ENCODE measurements at places on chromosomes 3 and 15.

- peak; percentile 73 for DNase-seq
Observed at GRCh38 chr3:71657831-71658530, 67.2 kb downstream of the EIF4E3 start.

DNA sequence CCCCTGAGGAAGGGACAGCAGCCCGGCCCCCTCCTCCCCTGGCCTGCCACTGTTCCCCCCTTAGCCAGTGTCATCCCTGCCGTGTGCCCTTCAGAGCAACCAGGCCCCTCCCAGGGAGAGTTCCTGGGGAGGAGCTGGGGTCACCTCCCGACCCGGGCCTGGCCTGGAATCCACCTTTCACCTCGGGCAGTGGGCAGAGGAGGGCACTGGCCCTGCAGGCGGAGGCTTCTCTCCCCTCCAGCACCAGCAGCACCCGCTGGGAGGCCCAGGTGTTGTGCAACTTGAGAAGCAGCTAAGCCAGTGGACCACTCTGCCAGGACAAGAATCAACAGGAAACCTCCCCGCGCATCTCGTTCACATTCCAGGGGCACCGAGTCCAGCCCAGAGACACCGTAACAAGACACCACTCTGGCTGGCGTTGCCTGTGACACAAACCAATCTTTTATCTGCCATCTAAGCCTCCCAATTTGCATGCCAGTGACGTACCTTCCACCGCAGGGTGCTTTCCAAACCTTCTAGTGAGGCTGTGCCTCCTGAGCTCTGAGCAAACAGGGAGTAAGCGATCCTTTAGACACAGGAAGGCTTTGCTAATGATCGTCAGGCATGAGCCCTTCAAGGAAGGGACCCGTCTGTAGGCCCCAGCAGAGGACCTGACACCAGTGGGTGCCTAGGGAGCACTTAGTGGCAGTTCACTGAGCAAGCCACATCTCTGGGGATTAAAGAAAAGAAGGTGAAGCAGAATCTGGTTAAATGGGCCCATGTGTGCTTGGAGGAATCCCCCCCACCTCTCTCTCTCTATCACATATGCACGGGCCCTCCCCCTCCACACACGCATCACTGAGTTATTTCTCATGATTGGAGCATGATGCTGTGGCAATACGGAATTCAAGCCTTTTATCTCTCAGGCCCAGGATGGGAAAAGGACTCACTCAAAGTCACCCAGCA is 98.9 kb upstream of the TLE3 start:
- peak; percentile 41 for DNase-seq

GRCh38 chr3:195065142-195065863 is 205.7 kb downstream of the XXYLT1 start:
- peak; percentile 38 for DNase-seq

GRCh38 chr3:10957976-10958749 is 34.4 kb upstream of the SLC6A1 start:
- no peak for DNase-seq

DNA sequence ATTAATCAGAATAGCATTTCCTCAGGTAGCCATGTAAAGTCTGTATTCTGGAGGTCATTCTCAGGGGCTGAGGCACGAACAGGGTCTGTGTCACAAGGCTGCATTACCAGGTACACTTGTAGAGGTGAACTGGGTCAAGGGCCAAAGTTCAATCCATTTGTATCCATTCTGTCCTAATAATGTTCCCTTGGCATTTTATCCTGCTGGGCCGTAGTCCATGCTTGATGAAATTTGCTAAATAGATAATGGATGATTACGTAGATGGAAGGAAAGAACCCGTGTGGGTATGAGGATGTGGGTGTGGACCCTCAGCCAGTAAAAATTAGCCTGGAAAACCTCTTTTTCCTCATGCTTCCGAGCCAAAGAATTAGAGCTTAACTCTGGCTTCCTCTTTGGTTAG is 785.9 kb downstream of the GRM7 start:
- no peak for DNase-seq

GRCh38 chr15:94722024-94722636 is 490.8 kb downstream of the MCTP2 start:
- no peak for DNase-seq

DNA sequence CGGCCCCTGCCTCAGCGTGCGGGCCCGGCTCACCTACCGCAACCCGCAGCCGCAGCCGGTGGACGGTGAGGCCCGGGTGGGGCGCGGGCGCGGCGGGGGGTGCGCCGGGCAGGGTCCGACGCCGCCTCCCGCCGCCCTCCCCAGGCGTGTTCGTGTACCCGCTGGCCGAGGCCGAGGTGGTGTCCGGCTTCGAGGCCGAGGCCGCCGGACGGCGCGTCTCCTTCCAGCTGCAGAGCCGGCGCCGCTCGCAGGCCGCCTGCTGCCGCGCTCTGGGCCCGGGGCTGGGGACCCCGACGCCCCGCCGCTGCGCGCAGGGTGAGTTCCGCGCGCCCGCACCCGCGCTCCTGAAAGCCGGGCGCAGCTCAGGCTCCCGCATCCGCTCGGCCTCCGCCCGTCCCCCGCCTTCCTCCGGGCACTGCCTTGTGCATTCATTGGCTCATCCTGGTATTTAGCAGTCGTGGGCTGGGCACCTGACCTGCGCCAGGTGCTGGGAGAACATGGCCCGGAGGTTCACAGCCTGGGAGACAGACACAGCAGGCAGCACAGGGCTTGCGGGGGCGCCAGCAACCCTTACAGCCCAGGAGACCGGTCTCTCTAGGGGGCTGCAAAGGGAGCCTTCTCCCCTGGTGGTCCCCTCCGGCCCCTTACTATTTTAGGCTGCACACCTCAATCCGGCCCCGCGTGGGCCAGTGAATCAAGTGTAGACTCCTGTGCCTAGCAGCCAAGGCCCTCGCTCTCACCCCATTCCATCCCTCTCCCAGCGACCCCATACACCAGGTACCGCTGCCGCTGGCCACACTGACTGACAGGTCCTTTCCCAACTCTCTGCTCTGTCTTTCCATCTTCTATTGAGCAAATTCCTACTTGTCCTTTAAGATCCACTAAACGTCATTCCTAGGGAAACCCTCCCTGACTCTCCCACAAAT is 1.5 kb downstream of the VWA5B2 start:
- peak; percentile 88 for DNase-seq

DNA sequence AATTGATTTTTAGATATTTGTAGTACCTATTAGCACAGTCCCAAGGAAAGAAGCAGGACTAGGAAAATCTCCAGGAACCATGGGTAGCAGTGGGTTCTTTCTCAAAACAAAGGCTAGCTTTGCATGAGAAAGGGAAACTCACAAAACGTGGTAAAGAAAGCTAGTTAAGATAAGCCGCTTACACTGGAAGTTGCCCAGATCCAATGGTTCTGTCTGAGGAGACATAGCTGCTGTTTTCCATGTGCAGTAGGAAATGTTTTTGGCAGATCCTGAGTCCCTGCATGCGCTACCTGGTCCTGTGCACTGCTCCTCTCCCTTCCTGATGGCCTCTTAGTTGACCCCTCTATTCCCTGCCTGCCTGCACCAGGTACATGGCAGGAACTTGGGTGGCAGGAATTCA is 60.4 kb downstream of the TFG start:
- DNase-seq, result no peak

- peak; percentile 99 for DNase-seq
Observed at GRCh38 chr15:90221246-90221900, 12.4 kb downstream of the CIB1 start.

DNA sequence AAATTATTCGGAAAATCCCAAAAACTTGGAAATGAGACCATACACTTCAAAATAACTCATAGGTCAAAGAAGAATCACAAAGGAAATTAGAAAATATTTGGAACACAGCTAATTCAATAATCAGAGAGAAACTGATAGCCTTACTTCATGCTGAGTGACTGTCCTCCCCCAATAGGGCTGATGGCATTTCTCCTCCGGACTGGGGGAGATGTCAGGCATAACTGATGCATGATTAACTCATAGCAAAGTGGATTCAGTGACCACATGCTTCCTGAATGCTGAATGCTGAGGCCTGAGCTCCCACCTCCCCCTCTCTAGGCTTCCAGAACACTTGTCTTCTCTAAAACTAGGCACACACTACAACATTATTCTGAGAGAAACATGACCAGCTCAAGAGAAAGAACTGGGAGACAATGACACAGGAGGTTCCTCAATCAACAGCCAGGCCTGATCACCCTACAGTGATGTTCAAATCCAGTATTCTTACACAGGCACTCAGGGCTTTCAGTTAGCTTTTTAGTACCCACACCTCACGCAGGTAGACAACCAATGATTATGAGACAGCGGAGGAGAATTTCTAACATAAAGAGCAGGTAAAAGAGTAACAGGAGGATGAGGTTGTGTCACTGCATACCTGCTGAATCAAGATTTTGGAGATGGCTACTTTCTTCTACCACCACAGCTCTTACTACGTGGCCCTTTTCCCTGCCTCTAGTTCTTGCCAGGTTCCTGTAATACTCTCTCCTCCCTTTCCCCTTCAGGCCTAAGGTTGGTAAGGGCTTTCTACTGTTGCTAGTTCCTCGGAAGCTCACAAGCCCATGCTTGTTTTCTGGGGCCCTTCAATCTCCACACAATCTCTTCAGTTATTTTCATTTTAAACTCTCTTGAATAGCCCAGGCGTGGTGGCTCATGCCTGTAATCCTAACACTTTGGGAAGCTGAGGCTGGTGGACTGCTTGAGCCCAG is 96.1 kb downstream of the FMN1 start:
- DNase-seq, result peak; percentile 88

GRCh38 chr3:141382571-141382970 is 14.3 kb downstream of the ZBTB38 start:
- DNase-seq, result no peak
